Articular chondrocyte of knee joint (primary cell): ENCODE measurements at places on chromosomes 4 and X. TPM values are rescaled to one million over a fixed set of nuclear protein-coding genes. Genes with fewer than 3 reads are reported as not detected.

The FRAS1 gene
- under 0.01 and 0.11 TPM in 2 replicates for total RNA-seq

The FAM9C gene
- total RNA-seq, result under 0.01 TPM in 1 of 2 replicates, not detected in the other

The PABPC1L2A gene
- total RNA-seq, result not detected in 2 replicates

The AADAT gene
- total RNA-seq, result 5.6 and 6.4 TPM in 2 replicates

The CHRDL1 gene
- total RNA-seq, result 1.2 and 1.4 TPM in 2 replicates

The NUP62CL gene
- total RNA-seq, result 0.22 and 0.26 TPM in 2 replicates

The TMPRSS11D gene
- total RNA-seq, result not detected in 2 replicates

The C1QTNF7 gene
- total RNA-seq, result 0.86 and 0.91 TPM in 2 replicates

The ZFYVE28 gene
- 7.6 and 11.5 TPM in 2 replicates for total RNA-seq
